Activated naive CD4-positive, alpha-beta T cell treated with anti-CD3 and anti-CD28 coated beads, Interleukin-2, amount 50 U/mL, for 16 hours (primary cell): ENCODE measurements at places on chromosomes 5 and 9.

- no peak for DNase-seq
These were observed 133.7 kb downstream of the DIRAS2 start for GRCh38 chr9:90508940-90509339.

DNA sequence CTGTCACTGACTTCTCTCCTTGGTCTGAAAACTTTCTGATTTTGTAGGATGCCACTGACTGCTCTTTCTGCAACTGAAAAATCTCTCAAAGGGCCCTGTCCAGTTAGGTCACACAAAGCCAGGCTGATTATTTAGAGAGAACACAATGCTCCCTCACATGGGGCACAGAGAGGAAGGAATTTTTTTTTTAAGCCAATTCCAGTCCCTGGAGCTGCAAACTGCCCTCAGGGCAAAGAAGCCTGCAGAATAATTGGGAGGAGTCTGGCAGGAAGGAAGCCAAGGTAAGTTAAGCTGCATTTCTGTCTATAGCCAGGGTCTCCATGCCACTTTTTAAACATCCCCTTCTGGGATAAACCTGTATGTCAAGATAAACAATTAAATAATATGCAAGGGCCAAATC, 305.5 kb downstream of the ZSWIM6 start:
- no peak for DNase-seq

- DNase-seq, result no peak
These were observed 233.5 kb upstream of the WWC1 start for GRCh38 chr5:168057905-168058304.

GRCh38 chr5:10685115-10685521, 75.9 kb downstream of the DAP start:
- DNase-seq, result no peak

DNA sequence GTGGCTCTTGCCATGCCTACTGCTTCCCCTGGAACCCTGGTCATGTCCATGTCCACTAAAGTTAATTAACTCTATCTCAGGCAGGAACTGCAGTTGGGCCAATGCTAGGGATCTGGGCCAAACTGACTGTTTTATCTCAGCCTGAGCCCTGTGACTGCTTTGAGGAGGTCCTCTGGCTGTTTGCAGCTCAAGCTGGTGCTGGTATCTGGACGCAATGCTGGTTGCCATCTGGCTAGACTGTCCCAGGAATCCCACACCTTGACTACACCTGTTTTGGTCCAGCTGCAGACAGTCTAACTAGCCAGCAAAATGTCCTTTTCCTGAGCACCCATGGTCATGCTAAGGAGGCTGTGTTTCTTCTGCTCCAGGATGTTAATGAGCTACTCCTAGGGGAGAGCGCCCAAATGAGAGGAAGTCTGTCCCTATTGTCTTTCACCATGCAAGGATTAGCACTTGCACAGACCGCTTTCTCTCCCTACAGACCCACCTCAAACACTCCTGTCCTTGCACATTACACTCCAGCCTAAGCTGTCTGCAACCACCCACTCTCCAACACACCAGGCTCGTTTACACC, 251.0 kb downstream of the SH3GL2 start:
- no peak for DNase-seq

DNA sequence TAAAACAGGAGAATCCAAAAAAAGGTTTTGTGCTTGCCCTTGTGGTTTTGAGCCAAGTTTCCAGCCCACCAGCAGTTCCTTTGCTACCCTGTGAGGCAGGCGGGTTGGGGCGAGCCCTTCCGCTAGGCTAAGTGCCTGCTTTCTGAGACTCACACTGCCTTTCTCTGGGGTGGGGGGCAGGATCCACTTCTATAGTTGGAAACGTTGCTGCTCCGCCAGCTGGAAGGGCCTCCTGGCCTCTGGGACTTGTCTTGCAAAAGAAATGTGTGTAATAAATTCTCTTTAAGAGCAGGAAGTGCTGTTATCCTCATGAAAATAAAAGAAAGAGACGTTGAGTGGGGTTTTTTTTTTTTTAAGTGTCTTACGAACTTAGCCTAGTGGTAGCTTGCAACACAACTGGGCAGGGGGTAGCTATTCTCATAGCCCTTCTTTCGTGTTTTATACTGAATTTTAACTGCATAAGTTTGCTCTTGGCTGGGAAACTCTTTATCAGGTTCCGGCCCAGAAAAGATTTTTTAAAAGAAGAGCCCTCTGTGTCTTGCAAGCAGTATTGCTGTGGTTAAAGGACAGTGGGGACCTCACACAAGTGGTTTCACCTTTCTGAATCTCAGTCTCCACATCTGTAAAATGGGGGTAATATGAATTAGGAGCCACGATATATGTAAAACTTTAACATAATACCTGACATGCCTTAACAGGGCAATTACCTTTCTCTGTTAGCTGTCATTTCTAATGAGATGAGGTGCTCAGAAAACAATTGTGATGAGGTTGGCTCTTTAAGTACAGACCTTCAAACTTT, 19.8 kb downstream of the JADE2 start:
- no peak for DNase-seq
